ENCODE measurements at places on chromosomes 6 and 20.

GRCh38 chr6:15106958-15107643 is 138.8 kb upstream of the JARID2 start:
- no peak for DNase-seq

- DNase-seq = no peak
These were observed 219.2 kb upstream of the SGK1 start for GRCh38 chr6:134537146-134537555.

DNA sequence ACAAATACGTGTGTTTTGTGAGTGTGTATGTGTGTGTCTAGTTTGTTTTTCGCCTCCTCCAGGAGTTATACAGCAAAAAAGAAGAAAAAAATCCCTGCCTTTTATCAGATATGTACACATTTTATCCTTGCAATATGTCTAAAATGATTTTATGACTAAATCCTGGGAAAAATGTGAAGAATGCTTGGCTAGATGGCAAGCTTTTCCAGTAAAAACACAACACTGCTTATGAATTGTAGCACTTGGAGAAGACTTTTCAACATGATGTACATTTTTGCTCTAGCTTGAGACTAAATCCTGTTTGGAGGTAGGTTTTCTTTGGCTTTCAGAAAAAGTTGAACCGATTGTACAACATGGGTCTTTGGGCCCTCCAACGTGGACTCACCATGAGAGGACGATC is 160.2 kb downstream of the GMPR start:
- DNase-seq = no peak

- no peak for DNase-seq
These were observed 118.2 kb downstream of the TTLL2 start for GRCh38 chr6:167442796-167443680.

- no peak for DNase-seq
These were observed 36.8 kb downstream of the MOXD1 start for GRCh38 chr6:132364306-132365074.

GRCh38 chr6:71103641-71104040 is 146.8 kb upstream of the B3GAT2 start:
- no peak for DNase-seq

DNA sequence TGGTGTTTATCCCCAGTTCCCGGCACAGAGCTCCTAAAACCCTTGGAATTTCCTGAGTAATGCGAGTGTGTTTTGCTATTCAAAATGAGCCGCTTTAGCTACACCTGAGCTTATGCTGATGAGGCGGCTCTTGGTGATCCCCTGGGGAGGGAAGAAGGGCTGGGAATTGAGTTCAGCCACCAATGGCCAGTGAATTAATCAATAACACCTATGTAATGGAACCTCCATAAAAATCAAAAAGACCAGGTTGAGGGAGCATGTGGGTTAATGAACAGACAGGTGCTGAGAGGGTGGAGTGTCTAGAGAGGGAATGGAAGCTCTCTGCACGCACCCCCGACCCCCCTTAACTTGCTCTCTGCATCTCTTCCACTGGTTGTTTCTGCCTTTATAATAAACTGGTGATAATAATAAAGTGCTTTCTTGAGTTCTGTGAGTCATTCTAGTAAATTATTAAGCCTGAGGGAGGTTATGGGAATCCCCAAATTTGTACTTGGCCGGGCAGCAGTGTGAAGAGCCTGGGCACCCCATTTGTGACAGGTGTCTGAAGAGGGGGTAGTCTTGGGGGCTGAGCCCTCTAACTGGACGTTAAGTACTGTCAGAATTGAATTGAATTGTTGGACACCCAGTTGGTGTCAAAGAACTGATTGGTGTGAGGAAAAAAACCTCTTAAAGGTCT is 24.6 kb upstream of the SERPINB1 start:
- DNase-seq = no peak

GRCh38 chr6:143248359-143248758 is 187.7 kb downstream of the AIG1 start:
- no peak for DNase-seq

DNA sequence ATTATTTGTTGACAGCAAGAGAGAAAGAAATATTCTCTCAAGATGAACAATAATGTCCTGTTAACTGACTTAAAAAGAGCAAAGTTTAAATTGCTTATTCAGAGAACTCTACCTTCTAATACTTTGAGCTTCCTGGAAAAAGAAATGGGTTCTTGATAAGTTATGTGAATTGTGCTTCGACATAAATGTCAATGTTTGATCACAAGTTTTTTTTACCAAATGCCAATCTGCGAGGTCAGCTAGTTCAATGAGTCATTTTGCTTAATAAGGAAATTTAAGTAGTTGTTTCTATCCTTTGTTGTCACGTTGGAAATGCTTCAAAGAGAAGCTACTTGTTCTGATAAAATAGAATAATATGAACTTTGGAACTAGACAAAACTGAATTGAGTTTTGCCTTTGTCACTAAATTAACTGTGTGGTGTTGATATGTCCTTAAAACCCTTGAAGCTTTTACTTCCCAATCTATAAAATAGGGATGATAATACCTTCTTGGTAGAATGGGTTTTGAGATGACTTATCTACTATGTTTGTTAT is 642.1 kb upstream of the FLRT3 start:
- no peak for DNase-seq

DNA sequence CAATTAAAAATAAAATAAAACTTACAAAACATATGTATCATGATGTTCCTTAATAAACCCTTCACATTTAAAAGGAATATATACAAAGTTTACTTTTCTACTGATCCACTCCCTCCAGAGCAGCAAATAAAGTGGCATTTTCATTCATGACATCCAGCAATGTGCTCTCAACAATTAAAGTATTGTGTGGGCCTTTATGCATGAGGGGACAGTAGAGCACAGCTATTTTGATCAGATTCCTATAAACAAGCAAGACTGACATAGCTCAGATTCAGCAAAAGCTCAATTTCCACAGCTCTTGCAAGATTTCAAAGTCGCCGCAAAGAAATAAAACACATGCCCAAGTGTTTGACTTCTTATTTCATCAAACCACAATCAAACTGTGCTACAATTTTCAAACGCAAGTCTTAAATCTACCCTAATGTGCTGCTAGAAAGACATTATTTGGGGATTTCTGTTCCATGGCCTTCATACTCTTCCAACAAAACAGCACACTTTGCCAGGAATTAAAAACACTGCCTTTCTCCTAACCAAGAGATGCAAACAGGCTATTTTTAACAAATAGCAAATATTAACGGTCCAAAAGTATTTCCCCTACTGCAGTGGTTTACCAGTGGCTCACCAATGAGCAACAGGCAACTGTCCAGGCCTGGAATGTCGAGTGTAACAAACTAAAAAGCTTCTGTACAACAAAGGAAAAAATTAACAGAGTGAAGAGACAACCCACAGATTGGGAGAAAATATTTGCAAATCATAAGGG is 52.3 kb downstream of the MBOAT1 start:
- DNase-seq = no peak

DNA sequence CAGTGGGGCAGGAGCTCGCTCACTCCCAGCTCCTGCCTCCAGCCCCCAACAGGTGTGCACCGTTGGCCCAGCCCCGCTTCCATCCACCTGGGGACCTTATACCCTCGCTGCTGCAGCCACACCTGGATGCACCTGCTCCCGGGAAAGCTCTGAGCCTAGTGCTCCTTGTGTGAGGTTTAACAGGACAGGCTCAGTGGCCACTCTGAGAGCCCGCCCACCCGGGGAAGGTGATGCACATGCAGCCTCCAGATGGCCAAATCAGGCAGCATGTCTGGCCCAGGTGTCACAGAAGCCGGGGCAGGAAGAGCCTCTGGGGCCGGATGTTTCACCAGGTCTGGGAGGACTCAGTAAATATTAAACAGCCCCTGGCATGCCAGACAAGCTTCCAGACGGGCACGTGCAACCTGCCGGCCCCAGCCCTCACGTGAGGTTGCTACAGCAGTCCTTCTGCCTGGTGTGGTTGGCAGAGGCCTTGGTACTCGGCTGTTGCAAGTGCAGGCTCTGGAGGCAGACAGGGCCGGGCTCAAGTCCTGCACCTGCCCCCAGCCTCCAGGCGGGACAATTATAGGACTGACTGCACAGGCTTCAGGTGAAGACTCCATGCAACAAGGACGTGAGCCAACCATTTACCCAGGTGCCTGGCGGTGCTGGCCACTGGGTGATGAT is 66.9 kb downstream of the RIPOR3 start:
- DNase-seq = no peak

DNA sequence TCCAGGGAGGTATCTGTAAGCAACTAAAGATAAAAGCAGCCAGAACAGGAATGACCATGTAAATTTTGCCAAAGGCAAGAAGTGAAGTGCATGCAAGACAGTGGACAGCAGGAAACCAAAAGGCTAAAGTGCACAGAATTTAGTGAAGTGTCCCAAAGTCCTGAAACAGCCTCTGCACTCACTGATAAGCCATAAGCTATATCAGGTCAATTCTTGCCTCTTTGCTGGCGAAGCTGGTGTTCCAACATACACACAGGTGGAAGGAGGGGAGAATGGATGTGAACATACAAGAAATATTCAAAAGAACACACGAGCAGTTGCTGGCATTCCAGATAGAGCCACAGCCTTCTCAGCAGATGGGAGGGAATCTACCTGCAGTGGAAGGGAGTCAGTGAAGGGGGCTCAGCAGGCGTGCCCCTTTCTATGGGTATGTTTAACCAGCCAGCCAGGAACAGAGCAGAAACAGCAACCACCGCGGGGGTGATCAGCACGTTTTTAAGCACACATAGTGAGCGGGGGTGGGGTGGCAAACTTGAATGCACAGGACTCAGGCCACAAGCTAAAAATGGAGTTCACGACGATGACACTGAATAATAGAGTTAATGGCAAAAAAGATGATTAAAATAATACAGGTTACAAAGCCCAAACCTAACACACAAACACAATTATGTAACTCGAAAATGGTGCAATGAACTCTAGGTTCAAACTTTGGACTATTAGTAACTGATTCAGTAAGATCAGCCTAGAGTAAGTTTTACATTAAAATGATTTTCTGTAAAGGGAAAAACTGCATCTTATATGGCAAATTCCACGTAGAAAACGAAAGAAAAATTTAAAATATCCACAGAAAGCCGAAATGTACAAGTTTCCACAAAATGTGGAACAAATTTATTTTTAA is 1.2 kb downstream of the ECI2 start:
- DNase-seq = no peak

- DNase-seq = no peak
These were observed 84.6 kb upstream of the BTN3A2 start for GRCh38 chr6:26280407-26280806.
